Substantia nigra (tissue), 51 donors: ENCODE measurements at places on chromosomes 2 and 18.

GRCh38 chr2:179238027-179238426 is 26.6 kb downstream of the SESTD1 start:
- no peak for DNase-seq

DNA sequence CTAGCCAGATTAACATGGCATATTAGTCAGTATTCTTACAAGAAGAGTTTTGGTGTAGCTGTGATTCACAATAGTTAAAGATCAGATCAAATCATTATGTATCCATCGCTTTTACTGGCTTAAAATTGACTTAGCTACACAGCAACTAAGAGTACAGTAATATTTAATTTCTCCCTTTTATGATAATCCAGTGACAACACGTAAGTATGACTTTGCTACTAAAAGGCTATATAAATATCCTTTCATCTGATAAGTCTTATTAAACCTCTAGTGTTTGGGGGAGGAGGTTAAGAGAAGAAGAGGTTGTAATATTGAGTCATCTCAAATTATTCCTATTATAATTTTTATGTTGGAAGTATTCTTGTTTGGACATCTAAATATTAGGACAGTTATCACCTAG is 51.0 kb downstream of the KCNG3 start:
- no peak for DNase-seq

DNA sequence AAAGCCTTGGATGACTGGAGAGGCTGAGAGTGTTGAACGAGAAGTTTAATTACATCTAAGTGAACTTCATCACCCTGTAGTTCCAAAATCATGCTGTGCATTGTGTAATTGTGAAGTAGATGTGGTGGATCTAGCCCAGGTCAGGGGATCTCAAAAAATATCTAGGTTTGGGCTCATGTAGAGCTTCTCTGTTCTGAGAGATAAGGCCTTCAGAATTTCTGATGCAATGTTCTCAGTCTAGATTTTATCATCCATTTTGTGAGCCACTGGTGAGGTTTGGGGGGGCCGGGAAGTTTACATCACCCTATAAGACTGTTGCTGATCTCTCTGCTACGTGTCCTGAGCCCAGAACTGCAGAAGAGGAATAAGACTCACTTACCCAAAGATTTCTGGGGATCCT is 719.4 kb downstream of the SOCS6 start:
- DNase-seq: no peak

- DNase-seq: no peak
Measured at GRCh38 chr2:128454980-128455720, 136.5 kb upstream of the HS6ST1 start.

- DNase-seq: no peak
Measured at GRCh38 chr2:199875400-199875799, 24.4 kb upstream of the FTCDNL1 start.

DNA sequence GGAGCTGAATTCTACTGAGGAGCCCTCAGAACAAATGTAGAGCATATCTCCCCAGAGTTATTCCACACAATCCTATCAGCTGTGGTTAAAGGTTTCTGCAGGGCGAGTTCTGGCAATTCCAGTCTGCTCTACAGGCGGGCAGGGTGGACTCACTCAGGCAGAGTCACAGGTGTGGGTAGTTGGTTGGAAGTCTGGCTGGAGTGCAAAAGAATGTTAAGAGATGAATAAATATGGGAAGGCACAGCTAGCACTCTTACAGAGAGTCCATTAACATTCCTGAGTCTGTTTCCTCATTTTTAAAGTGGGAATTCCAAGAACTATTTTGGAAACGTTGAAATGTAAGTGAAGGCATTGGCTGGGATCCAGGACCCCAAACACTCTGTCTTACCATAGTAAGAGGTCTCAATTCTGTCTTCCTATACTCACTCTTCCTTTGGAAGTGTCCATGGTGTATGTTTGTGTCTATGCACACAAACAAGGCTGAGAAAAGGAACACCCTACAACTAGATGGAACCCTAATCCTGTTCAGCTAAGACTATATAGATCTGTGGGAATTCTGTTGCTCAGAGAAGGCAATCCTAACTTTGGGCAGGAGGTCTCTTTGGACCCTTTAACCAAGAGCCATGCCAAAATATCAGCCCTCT is 63.3 kb upstream of the AQP4 start:
- DNase-seq: no peak

DNA sequence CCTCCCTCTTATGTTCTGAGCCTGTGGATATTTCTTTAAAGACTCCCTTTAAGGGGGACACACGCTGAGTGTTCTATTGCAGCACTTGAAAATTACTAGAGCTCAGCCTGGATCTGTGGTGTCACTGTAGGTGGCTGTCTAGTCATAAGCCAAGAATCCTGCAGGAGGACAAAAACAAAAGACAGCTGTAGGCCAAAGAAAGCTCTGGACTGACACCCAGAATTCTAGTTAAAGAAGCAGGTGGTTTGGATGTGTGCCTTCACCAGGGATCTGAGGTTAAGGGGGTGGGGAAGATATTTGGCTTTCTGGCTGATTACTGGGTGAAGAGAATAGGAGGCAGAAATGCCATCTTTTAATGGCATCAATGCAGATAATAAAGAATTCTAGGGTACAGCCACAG is 842.5 kb upstream of the NXPH2 start:
- no peak for DNase-seq

GRCh38 chr2:187434342-187434785 is 13.7 kb downstream of the CALCRL start:
- no peak for DNase-seq

- no peak for DNase-seq
Measured at GRCh38 chr2:162257425-162257824, 14.2 kb upstream of the FAP start.

GRCh38 chr2:151247432-151247831 is 14.2 kb downstream of the RBM43 start:
- DNase-seq: no peak

DNA sequence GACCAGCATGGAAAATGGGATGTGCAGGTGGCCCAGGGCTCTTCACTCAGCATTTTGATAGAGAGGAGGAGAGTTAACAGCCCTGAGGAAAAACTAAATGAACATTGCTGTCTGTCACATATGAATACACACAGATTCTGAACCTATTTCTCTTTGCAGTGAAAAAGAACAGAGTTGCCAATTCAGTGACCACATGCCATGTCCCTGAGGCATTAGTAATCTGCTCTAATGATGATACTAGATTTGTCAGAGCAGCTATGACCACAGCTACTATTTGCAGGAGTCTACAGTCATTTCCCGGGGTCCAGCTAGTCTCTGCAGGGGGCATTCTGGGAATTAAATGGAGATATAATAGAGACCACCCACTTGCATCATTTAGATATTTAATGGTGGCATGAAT is 267.6 kb downstream of the TMX3 start:
- DNase-seq: no peak

DNA sequence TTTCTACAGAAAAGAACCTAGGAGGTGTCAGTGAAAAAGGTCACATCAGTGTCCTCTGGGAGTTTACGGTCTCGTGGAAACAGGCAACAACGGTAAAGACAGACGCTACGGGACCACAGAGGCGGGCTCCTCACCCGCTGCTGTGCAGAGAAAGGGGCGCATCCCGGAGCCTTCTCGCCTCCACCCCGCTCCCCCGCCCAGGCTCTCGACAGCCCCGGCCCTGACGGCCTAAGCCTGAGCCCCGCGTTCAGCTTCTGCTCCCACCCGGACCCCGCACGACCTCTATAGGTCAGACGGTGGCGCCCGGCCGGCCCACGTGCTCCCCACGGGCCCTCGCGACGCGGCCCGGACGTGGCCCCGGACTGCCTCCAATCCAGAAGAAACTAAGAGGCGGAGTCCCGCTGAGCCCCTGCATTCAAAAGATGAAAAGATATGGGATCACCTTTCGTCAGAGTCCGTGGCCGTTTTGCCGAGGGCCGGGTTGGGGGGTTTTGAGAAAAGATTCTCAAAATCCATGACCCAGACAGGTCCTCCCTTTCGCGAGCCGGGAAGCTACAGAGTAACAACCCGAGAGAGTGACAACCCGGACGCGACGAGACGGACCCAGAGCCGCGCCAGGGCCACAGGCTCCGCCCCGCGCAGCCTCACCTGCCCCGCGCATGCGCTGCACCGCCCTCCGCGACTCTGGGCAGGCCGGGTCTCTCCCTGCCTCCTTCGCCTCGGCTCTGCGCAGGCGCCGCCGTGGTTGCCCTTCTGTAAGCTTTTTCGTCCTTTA is at the start of gene ZC3H8:
TSS of gene ZC3H8 (minus strand) at position 577 of the 775 bp plus-strand sequence. CDS start at position 516, 61 bp downstream.
- peak; percentile 91 for DNase-seq

DNA sequence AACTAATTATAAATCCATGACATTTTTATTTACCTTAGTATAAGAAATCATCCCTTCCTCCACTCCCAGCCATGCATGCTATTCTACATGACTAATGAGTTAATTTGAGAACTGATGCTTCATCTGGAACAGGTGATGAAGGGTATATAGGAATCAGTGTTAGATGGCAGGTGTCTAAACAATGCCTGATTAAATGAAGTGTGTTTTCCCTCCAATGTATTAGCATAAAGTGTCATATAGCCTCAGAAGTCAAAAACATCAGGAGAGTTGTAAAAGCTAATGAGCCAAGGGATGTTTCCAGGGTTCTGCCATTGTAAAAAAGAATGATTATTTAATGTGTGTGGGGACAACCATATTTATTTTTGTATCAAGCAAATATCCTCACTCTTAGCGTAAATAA is 913.8 kb downstream of the DCC start:
- no peak for DNase-seq

DNA sequence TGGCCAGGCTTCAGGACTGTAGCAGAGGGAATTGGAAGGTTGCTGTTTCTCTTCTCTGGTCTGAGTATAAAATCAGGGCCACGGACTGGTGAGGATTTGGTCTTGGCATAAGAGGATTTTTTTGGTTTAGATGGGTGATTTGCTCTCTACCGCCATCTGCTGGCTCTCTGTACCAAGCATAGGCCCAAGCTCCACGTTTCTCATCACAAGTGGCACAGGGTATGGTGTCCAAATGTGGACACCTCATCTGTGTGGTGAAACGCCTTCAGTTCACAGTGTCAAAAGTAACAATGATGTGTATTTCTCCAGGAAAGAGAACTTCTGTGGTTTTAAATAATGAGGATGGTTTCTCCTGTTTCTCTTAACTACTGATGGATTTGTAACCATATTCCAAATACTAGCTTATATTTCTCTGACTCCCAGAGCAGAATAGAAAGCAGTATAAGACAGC is 115.1 kb downstream of the EML6 start:
- peak; percentile 16 for DNase-seq

- DNase-seq: no peak
Measured at GRCh38 chr2:157627594-157628476, 829 bp downstream of the ACVR1C start.

DNA sequence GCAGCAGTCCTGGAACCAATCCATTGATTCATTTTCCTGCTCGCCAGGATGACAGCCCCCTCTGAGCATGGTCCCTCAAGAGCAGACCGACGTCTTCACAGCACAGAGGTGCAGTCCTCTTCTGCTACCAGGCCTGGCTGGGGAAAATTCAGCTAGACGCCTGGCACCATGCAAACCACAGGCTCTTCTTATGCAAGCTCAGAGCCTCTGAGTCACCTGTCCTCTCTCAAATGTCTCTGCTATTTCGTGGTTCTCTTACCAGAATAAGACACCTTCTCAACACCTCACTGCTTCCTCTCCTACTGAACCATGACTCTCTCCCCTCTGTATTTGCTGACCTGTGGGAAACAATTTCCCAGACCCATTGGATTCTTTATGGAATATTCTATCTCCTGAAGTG is 79.8 kb upstream of the CYRIA start:
- DNase-seq: no peak
